ENCODE measurements at places on chromosomes 7 and 10. TPM values are rescaled to one million over a fixed set of nuclear protein-coding genes. Genes with fewer than 3 reads are reported as not detected.

CACNB2 gene
- 0.75 TPM for polyA plus RNA-seq

CTAGE4 gene
- polyA plus RNA-seq = not detected

SUN3 gene
- 0.12 TPM for polyA plus RNA-seq

TFR2 gene
- 0.32 TPM for polyA plus RNA-seq

TMEM120A gene
- polyA plus RNA-seq = 95.2 TPM

MMRN2 gene
- 0.05 TPM for polyA plus RNA-seq

HKDC1 gene
- 0.06 TPM for polyA plus RNA-seq

FEZF1 gene
- polyA plus RNA-seq = not detected

RASA4 gene
- 29.2 TPM for polyA plus RNA-seq

ZNF853 gene
- polyA plus RNA-seq = 17.6 TPM

GRCh38 chr10:127600479-127600878 lies 51.4 kb downstream of the NPS start:
- no peak overlapping the region for H3K4me3 ChIP-seq
- DNase-seq = no peak
- no peaks in the 10 kb centered on the region for H3K27me3 ChIP-seq
- H3K36me3 ChIP-seq = no peaks in the 10 kb centered on the region
- no peak overlapping the region for H3K27ac ChIP-seq

DNA sequence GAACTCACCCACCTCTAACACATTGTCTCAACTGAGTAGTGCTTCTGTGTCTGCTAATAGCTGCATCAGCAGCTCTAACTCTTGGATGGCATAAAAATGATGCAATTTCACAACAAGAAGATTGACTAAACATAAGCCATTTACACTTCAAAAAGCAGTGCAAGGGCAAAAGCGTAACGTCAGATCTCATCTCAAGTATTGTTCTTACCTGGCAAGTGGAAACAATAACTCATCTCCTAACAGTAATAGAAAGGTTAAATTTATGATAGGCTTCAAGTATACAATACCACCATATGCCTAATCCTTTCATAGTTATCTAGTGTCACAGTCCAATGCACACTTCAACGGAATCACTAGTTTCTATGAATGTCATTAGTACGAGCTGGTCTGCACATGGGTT lies 14.8 kb downstream of the TPK1 start:
- H3K27me3 ChIP-seq = no peaks in the 10 kb centered on the region
- no peak overlapping the region for H3K27ac ChIP-seq
- no peak overlapping the region for H3K4me3 ChIP-seq
- peaks cover 22% of the 10 kb centered on the region for H3K4me1 ChIP-seq
- H3K36me3 ChIP-seq = no peaks in the 10 kb centered on the region
- no peak for DNase-seq

DNA sequence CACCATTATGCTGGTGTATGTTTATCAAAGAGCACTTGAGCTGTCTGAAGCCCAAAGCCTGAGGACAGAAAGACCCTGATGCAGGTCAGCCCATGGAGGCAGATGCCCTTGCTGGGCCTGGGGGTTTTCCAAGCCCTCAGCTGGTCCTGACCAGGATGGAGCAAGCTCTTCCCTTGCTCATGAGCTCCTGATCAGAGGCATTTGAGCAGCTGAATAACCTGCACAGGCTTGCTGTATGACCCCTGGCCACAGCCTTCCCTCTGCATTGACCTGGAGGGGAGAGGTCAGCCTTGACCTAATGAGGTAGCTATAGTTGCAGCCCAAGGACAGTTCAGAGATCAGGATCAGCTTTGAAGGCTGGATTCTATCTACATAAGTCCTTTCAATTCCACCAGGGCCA lies 13.0 kb downstream of the AQP1 start:
- DNase-seq = no peak
- no peaks in the 10 kb centered on the region for H3K36me3 ChIP-seq
- H3K4me3 ChIP-seq = no peak overlapping the region
- H3K27me3 ChIP-seq = no peaks in the 10 kb centered on the region
- no peak overlapping the region for H3K27ac ChIP-seq

GRCh38 chr7:147547252-147547897 lies 1043.2 kb upstream of the C7orf33 start:
- H3K27ac ChIP-seq = no peak overlapping the region
- no peaks in the 10 kb centered on the region for H3K4me1 ChIP-seq
- no peak overlapping the region for H3K4me3 ChIP-seq
- peak; percentile 24 for DNase-seq
- H3K36me3 ChIP-seq = no peaks in the 10 kb centered on the region

GRCh38 chr7:69708857-69709256 lies 110.6 kb downstream of the AUTS2 start:
- no peak for DNase-seq
- H3K36me3 ChIP-seq = no peaks in the 10 kb centered on the region
- no peaks in the 10 kb centered on the region for H3K27me3 ChIP-seq

DNA sequence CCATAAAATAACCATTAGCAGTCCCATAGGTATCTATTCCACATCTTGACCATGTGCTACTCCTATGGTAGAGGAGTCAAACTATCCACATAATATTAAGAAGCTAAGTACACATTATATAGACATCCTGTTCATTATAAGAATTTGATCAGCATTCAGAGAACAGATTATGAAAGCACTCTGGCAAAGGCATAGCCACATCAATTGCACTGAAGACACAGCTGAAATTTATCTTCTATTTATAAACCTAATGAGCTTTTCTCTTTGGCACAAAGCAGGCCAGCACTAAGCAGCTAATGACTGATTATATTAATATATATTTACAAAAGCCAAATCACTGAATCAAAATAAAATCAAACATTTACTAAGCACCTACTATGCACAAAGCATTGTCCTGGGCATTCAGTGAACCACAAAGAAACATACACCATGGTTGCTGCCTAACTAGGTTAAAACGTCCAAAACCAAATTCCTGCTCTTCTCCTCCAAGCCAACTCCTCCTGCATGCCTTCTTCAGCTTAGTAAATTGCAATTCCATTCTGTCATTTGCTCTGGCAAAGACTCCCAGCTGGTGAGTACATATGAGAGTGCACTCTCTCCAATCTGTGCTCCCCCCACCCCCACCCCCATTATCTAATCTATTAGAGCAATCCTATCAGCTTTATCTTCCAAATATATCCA lies 122.6 kb upstream of the ASAH2 start:
- no peaks in the 10 kb centered on the region for H3K4me1 ChIP-seq
- H3K4me3 ChIP-seq = no peak overlapping the region
- no peak overlapping the region for H3K27ac ChIP-seq
- no peaks in the 10 kb centered on the region for H3K27me3 ChIP-seq
- DNase-seq = no peak
- H3K36me3 ChIP-seq = no peaks in the 10 kb centered on the region

GRCh38 chr7:8638076-8638475 lies 204.7 kb downstream of the NXPH1 start:
- H3K4me3 ChIP-seq = no peak overlapping the region
- no peaks in the 10 kb centered on the region for H3K27me3 ChIP-seq
- H3K27ac ChIP-seq = no peak overlapping the region
- H3K4me1 ChIP-seq = no peaks in the 10 kb centered on the region
- no peak for DNase-seq

GRCh38 chr7:17940951-17941431 lies 697 bp upstream of the SNX13 start:
- H3K27ac ChIP-seq = peak overlapping the region; percentile 95
- DNase-seq = peak; percentile 16
- no peaks in the 10 kb centered on the region for H3K36me3 ChIP-seq
- H3K4me1 ChIP-seq = peaks cover 12% of the 10 kb centered on the region

GRCh38 chr10:76675951-76676587 lies 961.5 kb downstream of the KCNMA1 start:
- H3K4me3 ChIP-seq = no peak overlapping the region
- H3K36me3 ChIP-seq = no peaks in the 10 kb centered on the region
- H3K27me3 ChIP-seq = peaks cover 5% of the 10 kb centered on the region
- H3K27ac ChIP-seq = no peak overlapping the region

GRCh38 chr10:70232155-70232858 lies 922 bp downstream of the PPA1 start:
- peak overlapping the region; percentile 93 for H3K4me3 ChIP-seq
- peak; percentile 36 for DNase-seq
- H3K36me3 ChIP-seq = peaks cover 19% of the 10 kb centered on the region
- H3K4me1 ChIP-seq = peaks cover 4% of the 10 kb centered on the region
- peak overlapping the region; percentile 50 for H3K27ac ChIP-seq
- H3K27me3 ChIP-seq = no peaks in the 10 kb centered on the region

GRCh38 chr7:150344299-150344698 lies 2.9 kb upstream of the RARRES2 start:
- H3K4me3 ChIP-seq = no peak overlapping the region
- H3K4me1 ChIP-seq = no peaks in the 10 kb centered on the region
- H3K27ac ChIP-seq = no peak overlapping the region
- peaks cover 8% of the 10 kb centered on the region for H3K27me3 ChIP-seq
- H3K36me3 ChIP-seq = no peaks in the 10 kb centered on the region
- no peak for DNase-seq

DNA sequence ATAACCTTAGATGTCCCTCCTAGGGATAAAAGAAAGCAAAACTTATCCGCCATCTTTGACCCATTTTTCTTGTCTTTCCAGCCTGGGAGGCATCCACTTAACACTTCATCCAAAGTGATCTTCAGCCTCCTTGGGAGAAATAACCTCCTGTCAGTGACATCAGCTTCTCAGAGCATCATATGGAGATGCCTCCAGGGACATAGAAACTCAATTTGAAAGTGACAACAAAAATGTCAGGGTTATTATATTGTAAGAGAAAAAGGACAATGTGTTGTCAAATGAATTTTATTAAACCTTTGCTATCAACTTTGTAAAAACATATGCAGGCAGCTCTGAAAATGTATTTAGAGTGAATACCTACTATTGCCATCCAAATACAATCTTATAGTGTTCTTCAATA lies 371.2 kb upstream of the ADARB2 start:
- H3K36me3 ChIP-seq = no peaks in the 10 kb centered on the region
- no peak overlapping the region for H3K27ac ChIP-seq
- DNase-seq = no peak
- no peaks in the 10 kb centered on the region for H3K4me1 ChIP-seq
- no peak overlapping the region for H3K4me3 ChIP-seq
- no peaks in the 10 kb centered on the region for H3K27me3 ChIP-seq

GRCh38 chr10:121853950-121854349 lies 73.9 kb downstream of the ATE1 start:
- no peak overlapping the region for H3K27ac ChIP-seq
- no peaks in the 10 kb centered on the region for H3K4me1 ChIP-seq
- no peak overlapping the region for H3K4me3 ChIP-seq

DNA sequence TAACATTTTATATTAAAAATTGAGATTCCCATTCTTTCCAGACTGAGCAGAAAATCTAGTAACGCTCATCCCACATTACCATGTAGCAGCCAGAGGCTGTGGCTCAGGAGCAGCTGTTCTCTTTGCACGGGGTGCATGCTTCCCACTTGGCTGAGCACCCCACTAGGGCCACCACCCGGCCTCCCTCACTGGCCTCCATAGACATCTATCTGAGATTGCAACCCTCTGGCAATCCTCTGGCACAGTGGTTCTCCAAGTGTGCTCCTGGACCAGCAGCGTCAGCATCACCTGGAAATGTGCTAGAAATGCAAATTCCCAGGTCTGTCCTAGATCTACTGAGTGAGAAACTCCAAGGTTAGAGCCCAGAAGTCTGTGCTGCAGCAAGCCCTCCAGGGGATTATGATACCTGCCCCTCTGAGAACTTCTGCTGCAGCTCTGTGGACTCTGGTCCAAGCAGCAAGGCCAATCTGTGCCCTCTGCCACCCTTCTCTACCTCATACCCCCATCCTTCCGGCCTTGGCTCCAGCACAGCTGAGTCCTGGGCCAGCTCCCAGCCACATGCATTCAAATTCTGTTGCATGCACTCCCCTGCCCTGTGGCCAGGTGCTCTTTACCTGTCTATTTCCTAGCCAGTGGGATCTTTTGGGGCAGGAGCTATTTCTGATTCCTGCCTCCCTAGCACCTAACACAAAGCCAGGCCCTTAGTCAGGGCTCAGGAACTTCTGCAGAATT lies 301.5 kb downstream of the GRID1 start:
- H3K4me1 ChIP-seq = no peaks in the 10 kb centered on the region
- no peaks in the 10 kb centered on the region for H3K36me3 ChIP-seq
- no peak overlapping the region for H3K27ac ChIP-seq
- DNase-seq = no peak
- H3K27me3 ChIP-seq = no peaks in the 10 kb centered on the region

DNA sequence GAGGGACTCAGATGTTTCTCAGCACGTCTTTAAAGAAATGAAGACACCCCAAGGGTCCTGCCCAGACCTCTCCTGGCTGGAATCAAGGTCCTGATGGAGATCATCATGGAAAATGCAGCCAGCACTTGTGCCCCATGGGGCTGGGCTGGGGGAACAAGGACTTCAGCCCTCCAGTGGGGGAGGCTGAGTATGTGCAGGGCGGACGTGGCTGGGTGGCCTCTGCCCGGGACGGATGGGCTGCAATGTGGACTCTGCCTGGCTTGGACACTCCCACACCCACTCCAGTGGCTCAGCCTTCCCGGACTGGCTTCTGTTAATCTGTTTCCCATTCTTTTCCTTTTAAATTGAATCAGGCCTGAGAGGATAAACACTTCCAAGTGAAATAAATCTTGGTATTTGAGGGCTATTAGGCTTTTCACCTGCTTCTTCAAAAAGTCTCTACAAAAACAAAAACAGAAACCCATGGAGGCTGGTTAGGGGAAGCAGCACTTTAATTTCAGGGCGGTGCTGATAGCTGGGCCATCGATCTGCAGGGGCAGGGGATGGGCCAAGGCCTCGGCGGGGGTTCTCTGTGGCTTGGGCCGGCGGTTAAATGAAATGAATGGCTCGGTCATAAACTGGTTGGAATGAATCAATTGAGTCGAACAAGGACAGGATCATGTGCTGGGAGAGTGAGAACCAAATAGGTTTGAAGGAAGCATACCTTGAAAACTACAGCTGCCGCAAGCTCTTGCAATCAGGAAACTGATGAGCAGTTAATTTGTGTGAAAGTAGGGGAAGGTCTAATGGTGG lies 51.4 kb downstream of the ADARB2 start:
- H3K4me1 ChIP-seq = no peaks in the 10 kb centered on the region
- no peaks in the 10 kb centered on the region for H3K27me3 ChIP-seq
- H3K27ac ChIP-seq = no peak overlapping the region
- no peaks in the 10 kb centered on the region for H3K36me3 ChIP-seq
- H3K4me3 ChIP-seq = no peak overlapping the region

GRCh38 chr10:77603534-77603927 lies 34.1 kb downstream of the KCNMA1 start:
- DNase-seq = peak; percentile 34
- H3K27ac ChIP-seq = no peak overlapping the region
- no peak overlapping the region for H3K4me3 ChIP-seq
- no peaks in the 10 kb centered on the region for H3K36me3 ChIP-seq
- H3K27me3 ChIP-seq = no peaks in the 10 kb centered on the region

DNA sequence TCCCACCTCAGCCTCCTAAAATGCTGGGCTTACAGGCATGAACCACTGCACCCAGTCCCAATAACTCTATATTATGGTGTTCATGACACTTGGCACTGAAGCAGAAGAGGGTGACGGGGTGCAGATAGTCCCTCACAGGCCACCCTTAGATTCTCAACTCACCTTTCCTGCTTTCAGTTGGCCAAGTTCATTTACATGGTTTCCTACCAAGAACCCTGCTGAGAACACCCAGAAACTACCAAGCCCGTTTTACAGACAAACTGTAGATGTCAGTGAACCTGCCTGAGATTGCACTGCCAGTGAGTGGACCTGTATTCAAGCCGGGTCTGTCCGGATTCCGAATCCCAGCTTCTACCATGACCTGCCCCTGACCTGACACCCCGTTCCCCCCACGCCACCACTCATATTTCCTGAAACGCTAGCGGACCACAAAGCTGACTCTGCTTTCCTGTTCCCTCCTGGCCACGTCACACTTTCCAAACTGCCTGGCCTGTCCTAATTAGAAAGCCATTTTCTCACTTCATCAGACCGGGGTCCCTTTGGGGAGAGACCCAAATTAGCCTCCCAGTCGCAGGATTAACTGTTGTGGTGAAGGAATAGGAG lies 17.3 kb downstream of the GRID2IP start:
- H3K4me1 ChIP-seq = no peaks in the 10 kb centered on the region
- no peak overlapping the region for H3K27ac ChIP-seq
- no peak overlapping the region for H3K4me3 ChIP-seq
- DNase-seq = no peak
